K562 (cell line): ENCODE measurements at places on chromosomes 7 and 10. TPM values are rescaled to one million over a fixed set of nuclear protein-coding genes. Genes with fewer than 3 reads are reported as not detected.

GRCh38 chr7:12328888-12329770 lies 74.5 kb downstream of the VWDE start:
- DNase-seq, result no peak
- no peaks in the 10 kb centered on the region for H3K27me3 ChIP-seq
- peaks cover 79% of the 10 kb centered on the region for H3K36me3 ChIP-seq
- no peaks in the 10 kb centered on the region for H3K4me1 ChIP-seq
- H3K4me3 ChIP-seq, result no peak overlapping the region

- peak; percentile 83 for DNase-seq
- H3K4me1 ChIP-seq, result peaks cover 20% of the 10 kb centered on the region
- no peaks in the 10 kb centered on the region for H3K27me3 ChIP-seq
These were observed 48.0 kb upstream of the DLG5 start for GRCh38 chr10:77974396-77975074.

DNA sequence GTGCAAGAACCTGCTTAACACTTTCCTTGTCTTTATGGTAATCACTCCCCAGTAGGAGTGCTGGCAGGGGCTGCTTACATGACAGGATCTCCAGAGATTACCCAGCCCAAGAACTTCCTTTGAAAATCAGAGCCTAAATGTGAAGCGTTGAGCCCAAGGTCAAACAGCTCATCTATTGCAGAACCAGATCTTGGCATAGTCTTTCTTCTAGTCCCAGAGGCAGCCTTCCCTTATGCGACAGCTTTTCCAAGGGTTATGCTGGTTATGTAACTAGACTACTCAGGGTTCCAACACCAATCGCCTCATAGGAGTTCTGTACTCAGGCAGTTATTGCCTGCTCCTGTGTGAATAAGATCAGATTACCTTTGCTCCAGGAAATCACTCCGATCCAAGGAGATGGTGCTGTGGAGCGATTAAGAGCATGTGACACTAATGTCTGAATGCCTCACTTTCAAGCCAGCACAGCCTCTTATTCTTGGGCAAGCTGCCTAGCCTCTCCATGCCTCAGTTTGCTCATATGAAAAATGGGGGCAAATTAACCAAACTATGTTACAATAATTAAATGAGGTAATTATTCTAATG lies 8.4 kb upstream of the LGI1 start:
- no peak overlapping the region for H3K4me3 ChIP-seq
- H3K4me1 ChIP-seq, result no peaks in the 10 kb centered on the region
- no peak overlapping the region for H3K27ac ChIP-seq
- peaks cover 3% of the 10 kb centered on the region; the same call in 1 of the 3 replicates for H3K27me3 ChIP-seq

- no peaks in the 10 kb centered on the region for H3K27me3 ChIP-seq
- no peak overlapping the region for H3K27ac ChIP-seq
- H3K4me3 ChIP-seq, result no peak overlapping the region
These were observed 30.6 kb upstream of the RHOBTB1 start for GRCh38 chr10:60974463-60975149.

GRCh38 chr10:5508786-5509185 lies 9.4 kb upstream of the CALML5 start:
- no peak for DNase-seq
- no peak overlapping the region for H3K27ac ChIP-seq
- H3K4me3 ChIP-seq, result no peak overlapping the region
- H3K4me1 ChIP-seq, result peaks cover 40% of the 10 kb centered on the region
- H3K36me3 ChIP-seq, result no peaks in the 10 kb centered on the region

DNA sequence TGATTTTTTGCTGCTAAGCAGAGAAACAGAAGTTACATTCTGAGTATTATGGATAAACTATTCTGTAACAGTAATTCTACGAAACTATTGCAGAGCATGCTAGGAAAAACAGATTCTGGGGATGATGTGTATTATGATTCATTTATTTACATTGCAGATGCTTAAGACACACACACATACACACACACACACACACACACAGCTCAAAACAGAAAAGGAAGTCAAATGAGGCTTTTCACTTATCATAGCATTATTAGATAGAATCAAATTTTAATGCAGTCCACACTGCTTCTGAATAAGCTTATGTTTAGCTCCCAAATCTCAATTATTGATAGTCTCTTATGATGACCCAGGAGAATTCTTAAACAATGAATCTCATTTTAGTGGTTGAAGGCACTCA lies 307.2 kb downstream of the HGF start:
- no peaks in the 10 kb centered on the region for H3K36me3 ChIP-seq
- no peak for DNase-seq
- H3K4me3 ChIP-seq, result no peak overlapping the region
- H3K27ac ChIP-seq, result no peak overlapping the region
- peaks cover 8% of the 10 kb centered on the region; the same call in 1 of the 3 replicates for H3K4me1 ChIP-seq
- no peaks in the 10 kb centered on the region for H3K27me3 ChIP-seq

- H3K27me3 ChIP-seq, result no peaks in the 10 kb centered on the region
- peak overlapping the region; percentile 26 for H3K27ac ChIP-seq
These were observed 60.4 kb downstream of the C10orf105 start for GRCh38 chr10:71659111-71659634.

GRCh38 chr10:69814251-69814650 lies 12.5 kb downstream of the COL13A1 start:
- no peak overlapping the region for H3K4me3 ChIP-seq
- H3K4me1 ChIP-seq, result no peaks in the 10 kb centered on the region
- H3K36me3 ChIP-seq, result no peaks in the 10 kb centered on the region
- no peak for DNase-seq
- H3K27me3 ChIP-seq, result peaks cover 2% of the 10 kb centered on the region; the same call in 2 of the 3 replicates

GRCh38 chr7:151385626-151386300 lies 24.1 kb downstream of the WDR86 start:
- DNase-seq, result no peak
- peaks cover 57% of the 10 kb centered on the region for H3K4me1 ChIP-seq
- no peak overlapping the region for H3K4me3 ChIP-seq
- no peak overlapping the region for H3K27ac ChIP-seq
- no peaks in the 10 kb centered on the region for H3K36me3 ChIP-seq

DNA sequence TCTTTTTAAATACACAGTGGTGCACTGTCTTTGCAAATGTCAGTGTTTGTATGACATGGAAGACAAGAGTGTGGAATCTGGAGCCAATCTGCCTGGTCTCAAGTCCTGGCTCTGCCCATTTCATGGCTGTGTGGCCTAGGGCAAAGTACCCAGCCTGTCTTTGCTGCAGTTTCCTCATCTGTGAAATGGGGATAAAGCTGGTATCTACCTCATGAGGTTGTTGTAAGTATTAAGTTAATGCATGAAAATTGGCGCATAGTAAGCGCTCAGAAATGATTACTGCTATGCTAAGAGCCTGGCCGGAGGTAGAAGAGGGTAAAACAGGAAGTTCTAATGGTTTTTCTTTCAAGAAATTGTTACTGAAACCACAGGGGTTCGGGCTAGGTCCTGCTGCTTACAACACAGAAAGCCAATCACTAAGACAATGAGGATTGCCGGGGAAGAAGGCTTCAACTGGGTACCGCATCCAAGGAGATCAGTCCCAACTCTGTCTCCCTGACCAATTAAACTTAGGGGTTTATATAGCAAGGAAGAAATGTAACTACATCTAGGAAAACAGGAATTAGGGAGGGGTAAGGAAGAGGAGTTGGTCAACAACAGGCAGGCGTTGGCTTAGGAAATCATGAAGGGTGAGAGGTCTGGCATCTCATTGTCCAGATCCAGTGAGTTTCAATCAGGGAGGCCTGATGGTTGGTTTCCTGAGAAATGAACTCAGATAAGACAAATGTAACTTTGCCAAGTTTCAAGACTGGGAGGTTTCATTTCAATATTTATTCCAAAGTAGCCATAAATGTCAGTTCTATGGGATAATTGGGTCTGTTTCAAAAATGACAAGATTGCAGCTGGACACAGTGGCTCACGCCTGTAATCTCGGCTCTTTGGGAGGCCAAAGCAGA lies 57.0 kb downstream of the CHST3 start:
- no peak for DNase-seq
- no peaks in the 10 kb centered on the region for H3K4me1 ChIP-seq
- H3K36me3 ChIP-seq, result no peaks in the 10 kb centered on the region
- peaks cover 52% of the 10 kb centered on the region for H3K27me3 ChIP-seq
- no peak overlapping the region for H3K27ac ChIP-seq
- H3K4me3 ChIP-seq, result no peak overlapping the region

The VPS50 gene
- total RNA-seq, result 21.7 and 24.6 TPM in 2 replicates

- no peak overlapping the region for H3K27ac ChIP-seq
- H3K36me3 ChIP-seq, result no peaks in the 10 kb centered on the region
- peaks cover 2% of the 10 kb centered on the region; the same call in 2 of the 3 replicates for H3K27me3 ChIP-seq
- no peak for DNase-seq
- H3K4me1 ChIP-seq, result no peaks in the 10 kb centered on the region
- no peak overlapping the region for H3K4me3 ChIP-seq
These were observed 25.9 kb upstream of the EMX2 start for GRCh38 chr10:117516681-117517080.

DNA sequence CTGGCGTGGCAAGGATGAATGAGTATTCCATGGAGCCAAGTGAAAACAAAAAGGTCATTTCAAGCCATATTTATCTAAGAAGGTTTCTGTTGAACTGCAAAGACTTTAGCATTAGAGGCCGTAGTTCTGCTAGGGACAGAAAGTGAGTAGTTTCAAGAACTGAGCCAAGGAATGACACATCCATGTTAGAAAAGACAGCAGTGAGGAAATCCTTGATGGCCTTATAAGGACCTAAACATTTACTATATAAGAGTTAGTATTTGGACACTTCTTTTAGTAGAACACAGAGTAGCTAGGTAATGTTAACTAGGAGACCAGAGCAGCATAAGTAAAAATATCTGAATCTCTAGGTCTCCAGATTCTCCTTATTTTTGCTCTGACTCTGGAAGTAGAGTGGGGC lies 329.8 kb upstream of the SEMA3D start:
- H3K4me1 ChIP-seq, result no peaks in the 10 kb centered on the region
- no peak overlapping the region for H3K27ac ChIP-seq
- DNase-seq, result no peak
- H3K36me3 ChIP-seq, result no peaks in the 10 kb centered on the region; the same call in 2 of the 3 replicates
- H3K27me3 ChIP-seq, result no peaks in the 10 kb centered on the region

DNA sequence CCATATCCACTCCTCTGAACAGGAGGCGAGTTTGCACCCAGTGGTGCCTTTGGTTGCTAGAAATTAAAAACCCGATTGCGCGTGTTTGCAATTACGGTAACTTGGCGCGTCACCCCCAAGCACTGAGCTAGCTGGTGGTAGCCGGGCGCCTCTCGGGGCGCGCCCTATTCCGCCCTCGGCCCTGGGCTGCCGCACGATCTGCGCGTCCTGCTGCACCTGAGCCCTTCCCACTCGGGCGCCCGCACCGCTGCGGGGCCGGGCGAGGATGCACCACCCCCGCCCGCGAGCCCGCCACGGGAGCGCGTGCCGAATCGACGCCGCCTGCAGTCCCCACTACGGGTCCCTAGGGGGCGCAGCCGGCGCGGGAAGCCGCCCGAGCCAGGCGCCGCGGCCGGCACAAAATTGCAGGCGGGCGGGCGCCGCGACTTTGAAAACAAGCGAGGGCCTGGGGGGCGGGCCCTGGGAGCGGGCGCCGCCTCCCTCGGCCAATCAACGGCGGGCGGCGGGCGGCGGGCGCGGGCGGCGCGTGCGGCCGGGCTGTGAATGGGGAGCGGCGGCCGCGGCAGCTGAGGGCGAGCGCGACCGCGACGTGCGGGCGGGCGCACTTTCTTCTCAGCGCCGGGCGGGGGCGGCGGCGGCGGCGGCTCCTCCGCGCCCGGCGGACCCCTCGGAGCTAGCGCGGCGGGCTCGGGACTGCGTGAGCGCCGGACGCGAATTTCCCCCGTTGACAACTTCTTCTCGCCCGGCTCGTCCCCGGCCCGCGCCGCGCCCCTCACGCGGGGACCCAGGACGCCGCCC lies at the start of gene SDK1:
TSS of gene SDK1 (plus strand) at position 602 of the 798 bp plus-strand sequence. CDS start 335 bp downstream, outside the sequence.
- no peaks in the 10 kb centered on the region for H3K4me1 ChIP-seq
- no peaks in the 10 kb centered on the region for H3K36me3 ChIP-seq
- DNase-seq, result peak; percentile 89
- peaks cover 2% of the 10 kb centered on the region; the same call in 2 of the 3 replicates for H3K27me3 ChIP-seq
- H3K27ac ChIP-seq, result no peak within 1 kb of the TSS

The UCMA gene
- not detected in 2 replicates for total RNA-seq

- H3K4me3 ChIP-seq, result no peak overlapping the region
- peaks cover 3% of the 10 kb centered on the region for H3K27me3 ChIP-seq
- no peak overlapping the region for H3K27ac ChIP-seq
- DNase-seq, result peak; percentile 72
- H3K36me3 ChIP-seq, result no peaks in the 10 kb centered on the region
- H3K4me1 ChIP-seq, result no peaks in the 10 kb centered on the region
These were observed 84.8 kb upstream of the COL13A1 start for GRCh38 chr10:69716711-69717560.

DNA sequence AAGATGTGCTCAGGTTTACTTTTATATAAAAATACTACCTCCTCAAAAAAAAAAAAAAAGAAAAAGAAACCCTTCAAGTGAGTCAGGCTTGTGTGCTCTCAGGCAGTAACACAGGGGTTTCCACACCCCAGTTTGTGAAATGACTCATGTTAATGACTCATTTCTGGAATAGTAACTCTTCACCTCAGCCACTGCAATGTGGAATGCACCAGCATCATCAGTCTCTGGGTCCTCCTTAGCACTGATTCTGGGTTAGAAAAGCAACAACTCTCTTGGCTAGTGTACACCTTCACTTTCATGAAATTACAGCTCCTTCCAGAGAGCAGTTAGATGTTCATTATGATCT lies 110.6 kb downstream of the EMX2 start:
- H3K27me3 ChIP-seq, result no peaks in the 10 kb centered on the region
- no peak overlapping the region for H3K27ac ChIP-seq
- H3K4me1 ChIP-seq, result no peaks in the 10 kb centered on the region
- no peak overlapping the region for H3K4me3 ChIP-seq
- DNase-seq, result no peak
- no peaks in the 10 kb centered on the region for H3K36me3 ChIP-seq

DNA sequence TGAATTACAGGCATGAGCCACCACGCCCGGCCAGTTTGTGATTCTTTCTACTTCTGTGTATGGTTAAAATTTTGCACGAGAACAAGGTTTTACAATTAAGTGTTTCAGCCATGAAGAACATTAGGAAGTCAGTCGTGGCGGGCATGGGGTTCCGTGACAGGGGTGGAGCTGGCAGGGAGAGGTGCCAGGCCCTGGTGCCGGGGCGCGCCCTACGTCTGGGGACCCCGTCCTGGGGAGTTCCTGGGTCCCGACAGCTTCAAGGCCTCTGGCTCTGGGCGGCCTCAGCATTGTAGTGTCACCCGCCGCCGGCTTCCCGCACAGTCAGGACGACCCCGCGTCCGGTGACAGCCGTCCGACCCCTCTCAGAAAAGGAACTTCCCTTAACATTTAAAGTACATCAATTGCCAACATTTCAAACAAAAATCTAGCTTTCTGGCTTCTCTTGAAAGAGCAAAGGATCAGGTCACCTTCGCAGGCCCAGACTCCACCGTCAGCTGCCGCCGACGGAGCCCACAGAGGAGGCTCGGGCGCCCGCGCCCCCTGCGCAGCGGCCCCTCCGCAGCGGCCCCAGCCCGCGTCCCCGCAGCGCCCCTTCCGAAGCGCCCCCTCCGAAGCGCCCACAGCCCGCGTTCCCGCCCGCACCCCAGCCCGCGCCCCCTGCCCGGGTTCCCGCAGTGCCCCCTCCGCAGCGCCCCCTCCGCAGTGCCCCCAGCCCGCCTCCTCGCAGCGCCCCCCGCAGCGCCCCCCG lies 23.2 kb upstream of the MKI67 start:
- H3K4me3 ChIP-seq, result no peak overlapping the region
- H3K27me3 ChIP-seq, result peaks cover 18% of the 10 kb centered on the region
- H3K27ac ChIP-seq, result no peak overlapping the region
- no peak for DNase-seq
- H3K4me1 ChIP-seq, result no peaks in the 10 kb centered on the region

GRCh38 chr7:131546583-131547141 lies 9.8 kb downstream of the PODXL start:
- no peak overlapping the region for H3K27ac ChIP-seq
- peak; percentile 94 for DNase-seq
- H3K36me3 ChIP-seq, result no peaks in the 10 kb centered on the region
- peaks cover 5% of the 10 kb centered on the region; the same call in 1 of the 3 replicates for H3K4me1 ChIP-seq
